ENCODE measurements at places on chromosomes 5 and 9.

- H3K4me1 ChIP-seq: no peaks in the 10 kb centered on the region
- H3K27ac ChIP-seq: no peak overlapping the region
- no peaks in the 10 kb centered on the region for H3K27me3 ChIP-seq
- H3K4me3 ChIP-seq: no peak overlapping the region
- H3K36me3 ChIP-seq: no peaks in the 10 kb centered on the region
These were observed 662.0 kb upstream of the CHD1 start for GRCh38 chr5:99590806-99591205.

GRCh38 chr5:151255621-151256286 is 2.8 kb downstream of the GM2A start:
- peaks cover 3% of the 10 kb centered on the region for H3K36me3 ChIP-seq
- peaks cover 3% of the 10 kb centered on the region for H3K4me1 ChIP-seq
- no peak for DNase-seq
- no peaks in the 10 kb centered on the region for H3K27me3 ChIP-seq

DNA sequence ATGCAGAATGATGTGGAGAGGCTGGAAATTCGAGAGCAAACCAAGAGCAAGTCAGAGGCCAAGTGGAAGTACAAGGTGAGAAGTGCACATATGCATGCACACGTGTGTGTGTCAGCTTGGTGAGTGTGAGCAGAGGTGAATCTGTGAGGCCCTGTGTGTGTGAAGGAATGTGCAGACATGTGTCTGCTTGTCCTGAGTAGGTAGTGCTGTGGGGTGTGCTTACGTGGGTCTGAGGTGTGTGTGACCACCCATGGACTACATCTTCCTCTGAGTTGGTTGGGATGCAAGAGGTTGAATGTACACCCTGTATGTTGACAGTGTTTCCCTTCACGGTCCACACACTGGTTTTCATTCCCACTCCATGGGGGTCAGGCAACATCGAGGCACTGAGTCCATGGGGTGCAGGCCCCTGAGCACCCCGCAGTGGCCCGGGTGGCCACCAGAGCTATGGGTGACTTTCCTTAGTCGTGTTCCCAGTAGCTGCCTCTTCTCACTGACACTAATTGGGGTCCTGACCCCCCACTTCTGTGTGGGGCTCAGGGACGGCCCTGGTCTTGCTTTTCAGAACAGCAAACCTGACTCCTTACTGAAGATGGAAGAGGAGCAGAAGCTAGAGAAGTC is 86.7 kb downstream of the PHF2 start:
- H3K36me3 ChIP-seq: no peaks in the 10 kb centered on the region
- H3K4me1 ChIP-seq: no peaks in the 10 kb centered on the region
- no peak overlapping the region for H3K27ac ChIP-seq
- peak; percentile 5 for DNase-seq
- H3K27me3 ChIP-seq: no peaks in the 10 kb centered on the region
- no peak overlapping the region for H3K4me3 ChIP-seq

GRCh38 chr5:180331647-180331950 is 21.5 kb downstream of the GFPT2 start:
- no peak for DNase-seq
- H3K4me3 ChIP-seq: no peak overlapping the region
- peak overlapping the region; percentile 75 for H3K27ac ChIP-seq
- H3K27me3 ChIP-seq: no peaks in the 10 kb centered on the region
- no peaks in the 10 kb centered on the region for H3K4me1 ChIP-seq

DNA sequence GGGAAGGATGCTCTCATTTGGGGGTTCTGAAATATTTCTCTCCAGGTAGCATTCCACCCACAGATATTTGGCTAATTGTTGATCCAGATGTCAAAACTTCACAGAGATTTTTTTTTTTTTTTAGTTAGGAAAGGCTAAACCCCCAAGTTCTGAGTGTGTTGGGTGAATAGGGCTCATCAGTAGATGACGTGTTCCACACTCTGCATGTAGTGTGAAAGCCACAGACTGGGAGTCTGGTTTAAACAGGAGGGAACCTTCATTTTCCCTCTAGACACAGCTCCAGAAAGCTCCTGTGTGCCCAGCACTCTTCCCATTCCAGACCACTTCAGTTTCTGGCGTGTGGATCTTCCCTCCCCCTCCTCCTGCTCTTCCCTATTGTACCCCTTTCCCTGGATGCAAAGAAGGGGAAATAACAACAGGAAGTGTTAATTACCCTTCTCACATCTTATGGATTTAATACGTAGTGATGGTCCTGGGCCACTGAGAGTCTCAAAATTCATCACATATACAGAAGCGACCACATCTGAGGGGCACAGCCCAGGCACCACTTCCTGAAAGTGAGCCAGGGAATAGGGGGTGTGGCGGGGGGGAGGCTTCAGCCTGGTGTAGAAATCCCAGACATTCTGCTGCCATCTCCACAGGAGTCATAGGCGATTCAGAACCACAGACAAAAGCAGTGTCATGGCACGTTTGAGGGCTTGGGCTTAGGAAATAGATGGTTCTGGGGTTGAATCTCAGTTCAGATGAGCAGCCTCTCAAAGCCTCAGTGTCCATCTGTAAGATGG is 65.1 kb downstream of the DAP start:
- no peaks in the 10 kb centered on the region for H3K36me3 ChIP-seq
- no peaks in the 10 kb centered on the region for H3K27me3 ChIP-seq
- no peak overlapping the region for H3K27ac ChIP-seq
- no peaks in the 10 kb centered on the region for H3K4me1 ChIP-seq
- DNase-seq: no peak

DNA sequence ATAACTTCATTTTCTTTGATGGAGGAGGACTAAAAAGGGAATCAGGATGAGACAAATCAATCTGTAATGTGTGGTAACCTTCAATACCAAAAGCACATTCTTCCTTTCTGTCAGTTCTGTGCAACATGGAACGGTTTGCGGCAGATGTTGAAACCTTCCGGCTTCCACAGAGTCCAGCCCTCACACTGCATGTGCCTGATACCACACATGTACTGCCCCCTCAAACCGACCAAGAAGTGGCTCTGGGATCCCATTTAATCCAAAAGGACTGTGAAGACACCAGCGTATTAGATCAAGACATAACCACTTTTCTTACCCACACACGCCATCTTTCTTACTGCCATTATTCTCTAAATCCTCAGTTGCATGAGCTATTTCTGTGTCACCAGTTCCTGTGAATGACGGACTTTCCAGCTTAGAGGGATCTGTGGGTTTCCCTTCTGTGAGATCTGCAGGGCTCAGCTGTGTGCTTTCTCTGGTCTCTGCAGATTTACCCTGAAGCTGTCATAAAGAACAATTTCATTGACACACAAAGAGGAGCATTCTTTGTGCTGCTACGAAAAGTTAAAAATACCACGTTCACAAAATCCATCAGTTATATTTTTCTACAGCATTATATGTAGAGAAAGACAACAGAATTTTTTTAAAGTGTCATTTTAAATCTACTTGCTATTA is 25.8 kb downstream of the NSUN2 start:
- DNase-seq: no peak
- no peak overlapping the region for H3K4me3 ChIP-seq
- H3K27ac ChIP-seq: no peak overlapping the region
- H3K27me3 ChIP-seq: no peaks in the 10 kb centered on the region
- no peaks in the 10 kb centered on the region for H3K4me1 ChIP-seq
- peaks cover 17% of the 10 kb centered on the region for H3K36me3 ChIP-seq

GRCh38 chr5:165786073-165786472 is 2280.7 kb downstream of the MAT2B start:
- no peak overlapping the region for H3K27ac ChIP-seq
- H3K36me3 ChIP-seq: no peaks in the 10 kb centered on the region
- H3K4me1 ChIP-seq: no peaks in the 10 kb centered on the region
- no peak overlapping the region for H3K4me3 ChIP-seq
- no peak for DNase-seq
- no peaks in the 10 kb centered on the region for H3K27me3 ChIP-seq

DNA sequence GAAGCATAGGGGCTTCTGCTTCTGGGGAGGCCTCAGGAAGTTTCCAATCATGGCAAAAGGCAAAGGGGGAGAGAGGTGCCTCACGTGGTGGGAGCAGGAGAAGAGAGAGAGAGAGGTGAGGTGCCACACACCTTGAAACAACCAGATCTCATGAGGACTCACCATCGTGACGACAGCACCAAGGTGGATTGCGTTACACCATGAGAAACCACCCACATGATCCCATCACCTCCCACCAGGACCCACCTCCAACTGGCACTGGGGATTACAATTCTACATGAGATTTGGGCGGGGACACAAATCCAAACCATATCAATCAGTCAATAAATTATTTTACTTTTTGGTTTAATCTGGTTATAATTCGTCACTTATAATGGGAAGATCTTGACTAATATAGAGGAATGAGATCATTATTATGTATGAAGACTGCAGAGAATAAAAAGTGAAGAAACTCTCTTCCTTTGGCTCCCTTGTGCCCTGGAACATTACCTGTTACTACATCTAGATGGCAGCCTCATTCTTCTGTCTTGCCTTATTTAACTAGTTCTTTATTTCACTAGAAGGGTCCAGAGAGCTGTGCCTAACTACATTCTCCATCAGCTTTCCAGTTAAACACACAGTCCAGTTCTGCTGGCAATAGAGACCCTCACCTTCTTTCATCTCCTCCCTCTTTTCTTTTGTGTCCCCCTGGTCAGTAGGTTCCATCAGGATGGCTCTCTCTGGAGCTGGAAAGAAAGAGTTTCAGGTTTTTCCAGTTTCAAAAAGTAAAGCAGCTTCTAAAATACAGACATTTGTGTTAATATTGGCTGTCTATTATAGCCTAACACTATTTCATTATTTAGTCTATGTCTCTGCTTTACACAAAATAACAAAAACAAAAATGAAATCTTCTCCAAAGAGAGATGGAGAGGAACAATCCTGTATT is 21.7 kb upstream of the SPINK7 start:
- DNase-seq: no peak
- no peaks in the 10 kb centered on the region for H3K4me1 ChIP-seq
- no peak overlapping the region for H3K27ac ChIP-seq
- H3K4me3 ChIP-seq: no peak overlapping the region
- no peaks in the 10 kb centered on the region for H3K27me3 ChIP-seq
- H3K36me3 ChIP-seq: no peaks in the 10 kb centered on the region

GRCh38 chr9:69314547-69314946 is 10.5 kb upstream of the ENTREP1 start:
- H3K36me3 ChIP-seq: no peaks in the 10 kb centered on the region
- H3K4me3 ChIP-seq: no peak overlapping the region
- no peaks in the 10 kb centered on the region for H3K27me3 ChIP-seq
- no peak overlapping the region for H3K27ac ChIP-seq
- H3K4me1 ChIP-seq: no peaks in the 10 kb centered on the region

DNA sequence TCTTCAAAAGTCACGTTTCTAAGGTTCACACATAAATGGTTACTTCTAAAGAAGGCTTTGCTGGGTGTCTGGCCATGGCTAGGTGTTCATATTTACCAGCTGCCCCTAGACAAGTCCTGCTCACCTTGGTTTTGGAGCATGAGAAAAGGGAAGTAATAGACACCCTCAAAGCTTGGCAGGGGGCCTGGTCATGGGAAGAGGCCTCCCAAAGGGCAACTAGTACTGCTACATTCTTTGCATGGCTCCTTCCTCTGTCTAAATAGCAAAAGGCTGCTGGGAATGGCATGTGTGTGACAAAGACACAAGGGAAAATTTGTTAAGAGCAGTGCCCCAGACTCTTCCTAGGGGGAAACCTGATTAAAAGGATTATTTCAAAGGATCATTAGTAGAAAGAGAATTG is 93.4 kb downstream of the NRG2 start:
- H3K27me3 ChIP-seq: no peaks in the 10 kb centered on the region
- no peak overlapping the region for H3K4me3 ChIP-seq
- DNase-seq: peak; percentile 75
- no peaks in the 10 kb centered on the region for H3K36me3 ChIP-seq
- peaks cover 15% of the 10 kb centered on the region for H3K4me1 ChIP-seq

- no peak overlapping the region for H3K27ac ChIP-seq
- H3K27me3 ChIP-seq: no peaks in the 10 kb centered on the region
- H3K4me1 ChIP-seq: no peaks in the 10 kb centered on the region
These were observed 1020.0 kb upstream of the ARRDC3 start for GRCh38 chr5:92402956-92403702.

DNA sequence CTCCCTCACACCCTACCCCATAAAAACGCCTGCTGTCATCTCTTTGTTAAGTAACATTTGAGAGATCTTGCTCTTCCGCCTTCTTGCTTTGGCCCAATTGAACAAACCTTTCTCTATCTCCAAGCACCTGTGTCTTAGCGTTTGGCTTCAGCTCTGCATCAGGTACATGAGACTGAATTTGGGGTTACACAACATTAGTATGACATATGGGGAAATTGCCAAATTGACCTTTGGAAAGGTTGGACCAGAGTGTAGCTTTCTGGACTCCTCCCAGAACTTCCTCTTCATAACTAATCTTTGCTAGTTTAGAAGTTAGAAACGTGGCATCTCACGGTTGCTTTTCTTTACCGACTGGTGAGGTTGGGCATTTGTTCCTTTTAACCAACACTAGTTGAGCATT is 3.5 kb upstream of the EXOSC3 start:
- DNase-seq: no peak
- H3K36me3 ChIP-seq: no peaks in the 10 kb centered on the region
- H3K4me1 ChIP-seq: peaks cover 12% of the 10 kb centered on the region
- H3K27me3 ChIP-seq: no peaks in the 10 kb centered on the region
- no peak overlapping the region for H3K4me3 ChIP-seq

- H3K4me3 ChIP-seq: no peak overlapping the region
- H3K27ac ChIP-seq: peak overlapping the region; percentile 45
- H3K36me3 ChIP-seq: no peaks in the 10 kb centered on the region
- H3K4me1 ChIP-seq: no peaks in the 10 kb centered on the region
- no peaks in the 10 kb centered on the region for H3K27me3 ChIP-seq
- DNase-seq: no peak
These were observed 65.1 kb upstream of the DNAH5 start for GRCh38 chr5:14009575-14009974.

- no peaks in the 10 kb centered on the region for H3K4me1 ChIP-seq
- H3K27me3 ChIP-seq: no peaks in the 10 kb centered on the region
- no peak overlapping the region for H3K4me3 ChIP-seq
- H3K27ac ChIP-seq: peak overlapping the region; percentile 46
- DNase-seq: no peak
These were observed 9.3 kb upstream of the TEX48 start for GRCh38 chr9:114691046-114691955.

- DNase-seq: no peak
- no peak overlapping the region for H3K4me3 ChIP-seq
- H3K36me3 ChIP-seq: no peaks in the 10 kb centered on the region
- no peaks in the 10 kb centered on the region for H3K27me3 ChIP-seq
- H3K27ac ChIP-seq: no peak overlapping the region
- H3K4me1 ChIP-seq: no peaks in the 10 kb centered on the region
These were observed 68.0 kb downstream of the PTBP3 start for GRCh38 chr9:112265391-112265790.

- H3K36me3 ChIP-seq: no peaks in the 10 kb centered on the region
- DNase-seq: no peak
- no peaks in the 10 kb centered on the region for H3K27me3 ChIP-seq
- H3K4me1 ChIP-seq: no peaks in the 10 kb centered on the region
These were observed 146.5 kb downstream of the FANCC start for GRCh38 chr9:95171001-95171400.

DNA sequence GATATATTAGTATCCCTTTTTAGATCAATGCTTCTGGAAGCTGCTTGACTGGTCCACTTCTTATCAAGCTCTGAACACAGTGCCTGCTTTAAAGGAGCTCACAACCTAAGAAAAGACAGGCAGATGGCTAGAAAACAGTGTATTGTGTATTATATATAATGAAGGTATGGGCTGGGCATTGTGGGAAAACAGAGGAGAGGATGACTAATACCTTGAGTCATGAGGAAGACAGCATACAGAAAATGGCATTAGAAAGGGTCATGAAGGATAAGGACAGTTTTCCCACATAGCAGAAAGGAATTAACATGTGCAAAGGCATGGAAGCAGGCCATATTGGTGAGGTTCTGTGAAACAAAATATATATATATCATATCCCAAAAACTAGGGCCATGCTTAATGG is 309.6 kb downstream of the MLLT3 start:
- H3K4me3 ChIP-seq: no peak overlapping the region
- no peaks in the 10 kb centered on the region for H3K4me1 ChIP-seq
- H3K27me3 ChIP-seq: no peaks in the 10 kb centered on the region

GRCh38 chr9:125650271-125650737 is 56.7 kb downstream of the MAPKAP1 start:
- no peaks in the 10 kb centered on the region for H3K27me3 ChIP-seq
- DNase-seq: no peak
- no peak overlapping the region for H3K4me3 ChIP-seq
